Occipital lobe (tissue), 3 donors: ENCODE measurements at places on chromosomes 7 and 10. TPM values are rescaled to one million over a fixed set of nuclear protein-coding genes. Genes with fewer than 3 reads are reported as not detected.

DNA sequence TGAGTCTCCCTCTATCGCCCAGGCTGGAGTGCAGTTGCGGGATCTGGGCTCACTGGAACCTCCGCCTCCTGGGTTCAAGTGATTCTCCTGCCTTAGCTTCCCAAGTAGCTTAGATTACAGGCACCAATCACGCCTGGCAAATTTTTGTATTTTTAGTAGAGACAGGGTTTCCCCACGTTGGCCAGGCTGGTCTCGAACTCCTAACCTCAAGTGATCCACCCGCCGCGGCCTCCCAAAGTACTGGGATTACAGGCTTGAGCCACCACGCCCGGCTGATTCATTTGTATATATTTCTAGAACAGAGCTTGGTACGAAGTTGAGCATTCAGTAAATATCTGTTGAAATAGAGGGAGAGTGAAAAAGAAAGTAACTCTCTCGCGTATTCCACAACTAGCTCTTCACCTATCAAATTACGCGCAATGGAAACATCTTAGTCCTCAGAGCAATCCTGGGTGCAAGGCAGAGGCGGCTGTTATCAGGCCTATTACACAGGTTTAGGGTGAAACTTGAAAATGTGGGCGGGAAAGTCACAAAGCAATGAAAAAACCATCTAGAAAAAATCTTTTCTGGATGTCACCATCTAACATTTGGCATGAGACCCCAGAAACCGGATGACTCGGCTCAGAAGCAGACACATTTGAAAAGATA is 707 bp upstream of the GHITM start:
- DNase-seq, result no peak

DNA sequence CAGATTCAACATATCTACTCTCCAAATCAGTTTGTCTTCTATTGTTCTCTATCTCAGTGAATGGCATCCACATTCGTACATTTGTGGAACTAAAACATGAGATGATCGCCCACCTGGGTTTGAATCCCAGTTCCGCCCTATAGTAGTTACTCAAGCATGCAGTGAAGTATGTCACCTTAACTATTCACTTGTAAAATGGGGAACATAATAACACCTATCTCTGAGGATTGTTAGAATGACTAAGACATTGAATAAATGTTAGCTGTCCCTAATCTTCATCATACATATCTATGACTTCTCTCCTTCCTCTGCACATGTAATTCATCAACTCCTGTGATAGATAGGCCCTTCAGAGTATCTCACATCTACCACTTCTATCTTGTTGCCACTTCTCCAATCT is 24.7 kb downstream of the UBE2D1 start:
- DNase-seq, result no peak

DNA sequence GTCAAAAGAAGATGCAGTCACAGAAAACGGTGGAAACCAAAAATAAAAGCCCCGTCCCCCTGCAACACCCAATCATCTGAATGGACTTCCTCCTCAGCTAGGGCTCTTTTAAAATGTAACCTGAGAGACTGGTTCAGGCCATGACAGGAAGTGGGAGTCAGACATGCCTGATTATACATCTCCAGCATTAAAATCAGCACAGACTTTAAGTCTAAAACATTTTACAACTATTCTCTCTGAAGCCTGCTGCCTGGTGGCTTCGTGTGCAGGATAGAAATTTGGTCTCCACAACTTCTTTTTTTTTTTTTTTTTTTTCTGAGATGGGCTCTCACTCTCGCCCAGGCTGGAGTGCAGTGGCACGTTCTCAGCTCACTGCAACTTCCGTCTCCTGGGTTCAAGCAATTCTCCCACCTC is 30.3 kb downstream of the HACD1 start:
- DNase-seq, result no peak

DNA sequence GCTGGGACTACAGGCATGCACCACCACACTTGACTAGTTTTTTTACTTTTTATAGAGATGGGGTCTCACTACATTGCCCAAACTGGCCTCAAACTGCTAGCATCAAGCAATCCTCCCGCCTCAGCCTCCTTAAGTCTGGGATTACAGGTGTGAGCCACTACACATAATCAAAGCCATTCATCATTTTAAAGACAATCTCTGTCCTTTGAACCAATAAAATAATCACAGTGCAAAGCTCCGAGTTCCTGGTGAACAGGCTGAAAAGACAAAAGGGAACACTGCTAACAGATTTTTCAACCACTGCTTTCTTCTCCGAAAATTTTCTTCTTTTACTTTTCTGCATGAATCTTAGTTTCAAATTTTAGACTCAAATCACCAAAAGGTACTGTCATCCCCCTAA is 58.5 kb downstream of the PARD3 start:
- DNase-seq, result no peak

Gene MCM7
- 44.8 TPM for total RNA-seq

Gene STAG3
- 0.78 TPM for total RNA-seq

Gene ZNF438
- 3.9 TPM for total RNA-seq

DNA sequence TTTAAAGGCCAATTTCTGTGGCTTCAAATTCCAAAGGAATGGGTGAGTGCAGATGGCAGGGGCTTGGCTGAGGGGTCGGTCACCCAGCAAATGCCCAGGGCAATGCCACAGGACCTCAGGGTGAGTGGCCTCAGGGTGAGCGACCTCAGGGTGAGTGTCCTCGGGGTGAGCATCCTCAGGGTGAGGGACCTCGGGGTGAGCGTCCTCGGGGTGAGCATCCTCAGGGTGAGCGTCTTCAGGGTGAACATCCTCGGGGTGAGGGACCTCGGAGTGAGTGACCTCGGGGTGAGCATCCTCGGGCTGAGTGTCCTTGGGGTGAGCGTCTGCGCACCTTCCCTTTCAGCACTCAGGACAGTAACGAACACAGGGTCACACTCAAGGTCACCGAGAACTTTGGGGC is 59.2 kb downstream of the ADARB2 start:
- DNase-seq, result no peak

GRCh38 chr7:21671859-21672258 is 129.0 kb downstream of the DNAH11 start:
- DNase-seq, result no peak
